Fibroblast of skin of scalp (primary cell): ENCODE measurements at places on chromosomes 2 and 18.

GRCh38 chr2:50178050-50178449 is 853.9 kb downstream of the NRXN1 start:
- no peak for DNase-seq

DNA sequence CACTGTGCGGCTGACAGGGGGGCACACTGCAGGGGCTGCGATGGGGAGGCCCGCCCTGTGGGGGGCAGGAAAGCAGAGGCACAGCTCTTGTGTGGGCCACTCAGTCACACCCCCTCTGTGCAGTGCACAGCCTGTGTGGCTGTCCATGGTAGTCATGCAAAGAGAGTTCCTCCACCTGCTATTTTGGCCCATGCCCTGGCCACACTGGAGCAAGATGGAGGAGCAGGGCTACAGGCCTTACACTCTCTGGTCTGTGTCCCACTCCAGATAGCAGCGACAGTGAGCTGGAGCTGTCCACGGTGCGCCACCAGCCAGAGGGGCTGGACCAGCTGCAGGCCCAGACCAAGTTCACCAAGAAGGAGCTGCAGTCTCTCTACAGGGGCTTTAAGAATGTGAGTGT is 28.5 kb upstream of the FAHD2A start:
- DNase-seq, result no peak

GRCh38 chr2:4135765-4136164 is 432.4 kb downstream of the DCDC2C start:
- no peak for DNase-seq

GRCh38 chr2:81853341-81853740 is 1548.8 kb upstream of the LRRTM1 start:
- peak; percentile 14 for DNase-seq

DNA sequence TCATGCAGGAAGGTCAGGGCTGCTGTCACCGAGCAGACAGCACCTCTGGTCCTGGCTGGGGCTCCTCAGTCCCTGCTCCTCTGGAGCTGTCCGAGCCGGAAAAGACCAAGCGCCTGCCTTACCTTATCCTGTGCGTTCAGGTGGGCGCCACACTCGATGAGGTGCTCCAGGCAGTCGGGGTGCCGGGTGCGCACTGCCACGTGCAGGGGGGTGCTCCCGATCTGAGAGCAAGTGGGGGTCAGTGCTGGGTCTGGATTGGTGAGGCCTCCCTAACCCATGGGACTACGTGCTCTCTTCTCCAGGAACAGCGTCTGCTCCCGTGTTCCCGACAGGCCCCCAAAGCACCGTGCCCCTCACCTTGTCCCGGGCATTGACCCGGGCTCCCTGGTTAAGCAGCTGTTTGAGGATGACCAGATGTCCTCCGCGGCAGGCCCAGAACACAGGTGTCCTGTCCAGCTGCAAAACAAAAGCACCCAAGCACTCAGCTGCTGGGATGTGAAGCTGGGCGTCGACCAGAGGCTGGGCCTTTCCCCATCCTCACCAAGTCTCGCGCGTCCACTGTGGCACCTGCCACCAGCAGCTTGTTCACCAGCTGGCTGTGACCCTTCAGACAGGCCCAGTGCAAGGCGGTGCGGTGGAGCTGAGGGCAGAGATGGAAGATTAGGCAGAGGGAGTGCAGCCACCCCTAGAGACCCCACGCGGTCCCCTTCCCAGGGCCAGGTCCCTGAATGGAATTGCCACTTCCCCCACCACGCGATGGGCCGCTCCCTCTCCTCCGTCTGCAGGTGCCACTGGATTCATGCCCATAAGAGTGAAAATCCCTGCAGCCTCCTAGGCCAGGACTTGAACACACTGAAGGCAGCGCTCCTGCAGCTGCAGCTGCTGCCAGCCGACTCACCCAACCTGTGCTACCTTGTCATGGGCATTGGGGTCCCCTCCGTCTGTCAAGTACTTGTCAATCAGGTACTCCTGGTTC is 3.7 kb downstream of the ANKRD23 start:
- no peak for DNase-seq

- no peak for DNase-seq
Measured at GRCh38 chr2:177547122-177547521, 154.5 kb downstream of the AGPS start.
